ENCODE measurements at places on chromosomes 5 and 9.

GRCh38 chr9:136077491-136077890, 17.6 kb downstream of the NACC2 start:
- no peak for DNase-seq

DNA sequence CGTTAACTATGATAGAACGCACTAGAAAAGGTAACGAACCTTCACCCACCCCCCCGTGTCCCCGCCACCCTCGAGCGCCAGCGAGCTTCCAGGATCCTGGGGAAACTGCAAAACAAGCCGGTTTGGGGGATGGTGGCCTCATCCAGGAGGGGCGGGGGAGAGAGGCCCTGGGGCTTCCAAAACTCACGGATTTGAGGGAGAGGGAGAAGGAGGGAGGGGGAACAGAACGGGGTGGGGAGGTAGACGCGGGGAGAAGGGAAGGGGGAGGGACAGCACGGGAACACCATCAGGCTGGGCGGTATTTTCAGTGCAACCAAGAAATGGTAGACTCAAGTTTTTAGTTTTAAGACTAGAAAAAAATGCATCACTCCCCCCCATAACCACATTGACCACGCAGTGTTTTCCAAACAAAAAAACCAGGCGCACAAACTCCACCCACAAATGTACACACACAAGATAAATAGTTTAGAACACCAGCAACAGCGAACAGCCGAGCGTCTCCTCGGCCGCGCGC, 1.4 kb downstream of the NRARP start:
- no peak for DNase-seq

- DNase-seq = no peak
Observed at GRCh38 chr9:5388026-5388819, 48.5 kb upstream of the RLN1 start.

GRCh38 chr9:23824830-23825591, 1.0 kb downstream of the ELAVL2 start:
- DNase-seq = no peak

GRCh38 chr9:136539427-136540421, 6.1 kb downstream of the NOTCH1 start:
- no peak for DNase-seq

DNA sequence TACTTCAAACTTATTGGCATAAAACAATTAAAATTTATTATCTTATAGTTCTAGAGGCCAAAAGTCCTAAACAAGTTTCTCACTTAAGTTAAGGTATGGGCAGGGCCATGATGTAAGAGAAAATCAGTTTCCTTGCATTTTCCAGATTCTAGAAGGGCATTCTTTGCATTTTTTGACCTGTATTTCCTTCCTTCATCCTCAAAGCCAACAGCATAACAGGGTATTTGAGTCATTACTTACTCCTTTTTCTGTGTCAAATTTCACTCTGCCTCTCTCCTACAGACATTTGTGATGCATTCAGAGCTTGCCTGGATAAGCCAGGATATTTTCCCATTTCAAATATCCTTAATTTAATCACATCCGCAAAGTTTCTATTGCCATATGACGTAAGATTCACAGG, 1499.0 kb downstream of the EFNA5 start:
- DNase-seq = no peak

- no peak for DNase-seq
Observed at GRCh38 chr9:80292231-80292630, 720.5 kb downstream of the TLE4 start.

Data from NCI-H1930 (cell line).